ENCODE measurements at places on chromosomes 12 and 14.

DNA sequence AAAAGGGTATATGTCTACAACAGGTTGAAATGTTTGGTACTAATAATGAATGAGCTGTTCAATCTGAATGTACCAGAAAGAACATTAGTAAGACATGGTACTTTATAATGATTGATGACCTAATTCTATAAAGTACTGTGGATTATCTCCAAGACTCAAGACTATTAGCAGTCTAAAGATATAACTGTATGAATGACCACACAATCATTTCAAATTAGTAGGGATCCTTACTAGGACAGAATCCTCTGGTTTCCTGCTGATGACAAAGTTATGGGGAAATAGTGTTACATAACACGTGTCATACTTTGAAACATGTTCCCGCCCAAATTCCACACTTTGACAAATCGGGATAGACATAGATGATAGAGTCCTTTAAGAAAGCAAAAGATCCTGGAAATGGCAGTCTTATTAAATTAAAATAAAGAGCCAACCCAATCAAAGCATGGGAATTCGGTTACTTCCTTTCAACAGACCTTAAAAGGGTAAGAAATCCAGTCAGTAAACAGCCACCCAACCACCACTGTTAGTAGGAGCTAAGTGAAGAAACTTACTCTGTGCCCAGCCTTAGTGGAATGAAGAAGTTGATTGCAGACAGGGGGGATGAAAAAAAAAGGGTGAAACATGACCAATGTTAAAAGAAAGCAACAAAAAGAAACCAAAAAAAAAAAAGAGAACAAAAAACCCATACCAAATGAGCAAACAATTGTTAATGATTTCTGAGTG is 2.8 kb downstream of the VPS29 start:
- no peak for DNase-seq

GRCh38 chr14:70896981-70897380 is 10.3 kb upstream of the PCNX1 start:
- no peak for DNase-seq

DNA sequence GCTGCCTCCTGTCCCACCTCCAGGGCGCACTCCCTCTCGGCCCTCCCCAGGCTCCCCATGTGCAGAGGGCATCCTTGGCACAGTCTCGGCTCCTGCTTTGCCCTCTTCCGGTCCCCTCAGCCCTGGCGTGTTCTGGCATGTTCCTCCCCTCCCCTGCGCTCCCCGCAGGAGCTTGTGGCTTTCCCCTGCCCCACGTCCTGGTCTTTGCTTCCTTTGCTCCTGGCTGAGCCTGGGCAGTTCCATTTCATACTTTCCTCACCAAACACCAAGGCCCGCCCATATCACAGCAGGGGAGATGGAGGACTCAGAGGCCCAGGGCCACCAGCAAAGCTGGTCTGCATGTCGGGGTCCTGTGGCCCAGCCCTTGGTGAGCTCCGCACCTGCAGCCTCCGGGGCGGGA is 56.0 kb downstream of the FBRSL1 start:
- DNase-seq, result no peak

DNA sequence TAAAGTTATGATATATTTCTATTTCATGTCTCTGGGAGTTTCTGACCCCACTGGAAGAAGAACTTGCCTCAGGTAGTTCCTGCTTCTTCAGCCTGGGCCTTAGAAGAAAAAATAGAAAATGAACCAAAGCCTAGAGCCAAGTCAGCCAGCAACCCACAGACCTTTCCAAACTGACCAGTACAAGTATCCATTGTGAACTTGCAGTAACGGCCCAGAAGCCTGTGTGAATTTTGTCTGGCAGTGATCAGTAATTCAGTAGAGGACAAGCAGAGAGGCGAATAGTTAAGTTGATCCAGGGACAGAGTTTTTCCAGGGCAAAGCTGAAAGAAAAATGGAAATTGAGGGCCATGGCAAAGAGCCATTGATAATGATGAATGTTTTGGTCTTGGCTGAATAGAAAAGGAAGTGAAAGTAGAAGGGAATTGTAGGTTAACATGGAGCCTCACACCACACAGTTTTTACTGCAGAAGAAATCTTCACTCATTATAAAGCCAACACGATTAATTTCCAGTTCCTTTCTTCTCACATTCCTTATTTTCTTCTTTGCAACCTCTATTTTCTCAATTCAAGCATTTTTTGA is 311.8 kb downstream of the BTG1 start:
- no peak for DNase-seq

GRCh38 chr14:29463727-29464395 is 463.8 kb downstream of the PRKD1 start:
- no peak for DNase-seq

DNA sequence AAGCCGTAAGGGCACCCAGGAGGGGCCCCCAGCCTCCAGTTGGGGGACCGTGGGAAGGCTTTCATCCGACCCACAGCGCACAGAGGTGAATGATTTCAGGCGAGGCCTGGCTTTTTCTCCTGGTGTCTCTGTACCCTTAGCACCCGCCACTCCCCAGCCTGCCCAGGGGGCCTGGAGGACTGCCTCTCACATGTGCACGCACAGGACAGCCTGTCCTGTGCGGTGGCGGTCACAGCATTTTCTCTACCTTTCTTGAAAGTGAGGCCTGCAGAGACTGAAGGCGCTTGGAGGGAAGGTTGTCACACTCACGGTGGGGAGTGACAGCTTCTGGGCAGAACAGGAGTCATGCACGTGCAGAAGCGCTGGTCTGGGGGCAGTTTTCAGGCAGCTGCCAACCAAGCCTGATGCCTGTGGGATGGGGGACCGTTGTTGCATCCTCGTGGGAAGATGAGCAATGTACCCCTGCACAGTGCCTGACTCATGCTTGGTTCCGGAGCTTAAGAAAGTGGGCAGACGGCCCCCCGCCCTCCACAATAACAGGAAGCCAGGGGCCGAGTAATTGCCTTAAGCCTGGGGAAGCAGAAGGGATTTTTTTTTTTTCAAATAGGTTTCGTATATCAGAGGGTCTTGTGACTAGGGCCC is 148.1 kb downstream of the TSPAN9 start:
- DNase-seq, result no peak

DNA sequence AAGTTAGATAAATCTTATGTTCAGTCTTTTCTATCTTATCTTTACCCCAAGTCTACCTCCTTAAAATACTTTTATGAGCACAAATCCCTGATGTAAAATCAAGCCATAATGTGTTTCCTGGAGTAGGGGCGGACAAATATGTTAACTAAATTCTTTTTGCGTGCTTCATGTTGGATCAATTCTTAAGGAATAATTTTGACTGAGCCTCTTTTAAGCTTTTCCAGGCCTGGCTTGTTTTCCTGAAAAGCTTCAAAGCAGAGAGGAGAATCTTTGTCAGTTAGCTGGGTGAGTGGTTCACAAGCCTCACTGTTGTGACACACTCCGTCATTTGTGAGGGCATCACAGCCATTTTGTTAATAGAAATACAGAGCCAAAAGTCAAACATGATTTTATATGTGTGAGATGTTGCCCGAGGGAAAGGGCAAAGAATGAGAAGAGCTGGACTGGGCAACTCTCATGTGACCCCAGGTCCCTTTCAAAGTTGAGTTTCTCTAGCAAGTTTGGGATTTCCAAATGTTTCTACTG is 468.9 kb downstream of the RGS6 start:
- no peak for DNase-seq

GRCh38 chr14:86780876-86781510 is 1212.0 kb downstream of the GALC start:
- no peak for DNase-seq

GRCh38 chr12:26128168-26128567 is 3.3 kb upstream of the BHLHE41 start:
- no peak for DNase-seq

DNA sequence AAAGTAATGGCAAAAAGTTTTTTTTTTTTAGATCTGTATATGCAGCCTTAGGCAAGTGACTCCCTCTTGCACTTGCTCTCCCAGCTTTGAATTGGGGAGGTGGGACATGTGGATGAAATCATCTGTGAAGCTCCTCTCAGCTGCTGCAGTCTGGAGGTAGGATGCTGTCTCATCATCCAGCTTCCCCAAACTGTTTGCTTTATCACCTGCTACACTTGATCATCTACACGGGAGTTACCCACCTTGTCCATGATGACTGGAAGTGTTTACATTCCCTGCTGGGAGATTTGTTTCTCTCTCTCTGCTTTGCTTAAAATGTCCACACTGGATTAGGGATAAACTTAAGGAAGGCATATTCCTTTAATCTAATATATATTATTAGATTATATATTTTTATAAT is 8.5 kb upstream of the FGF23 start:
- no peak for DNase-seq

- DNase-seq, result no peak
These were observed 242.9 kb downstream of the GLT1D1 start for GRCh38 chr12:129096184-129096583.

- DNase-seq, result no peak
These were observed 44.1 kb upstream of the DYNC1H1 start for GRCh38 chr14:101920271-101920670.

GRCh38 chr12:18340786-18341185 is 79.5 kb downstream of the PIK3C2G start:
- no peak for DNase-seq

GRCh38 chr12:53034459-53034858 is 15.4 kb upstream of the TNS2 start:
- no peak for DNase-seq

DNA sequence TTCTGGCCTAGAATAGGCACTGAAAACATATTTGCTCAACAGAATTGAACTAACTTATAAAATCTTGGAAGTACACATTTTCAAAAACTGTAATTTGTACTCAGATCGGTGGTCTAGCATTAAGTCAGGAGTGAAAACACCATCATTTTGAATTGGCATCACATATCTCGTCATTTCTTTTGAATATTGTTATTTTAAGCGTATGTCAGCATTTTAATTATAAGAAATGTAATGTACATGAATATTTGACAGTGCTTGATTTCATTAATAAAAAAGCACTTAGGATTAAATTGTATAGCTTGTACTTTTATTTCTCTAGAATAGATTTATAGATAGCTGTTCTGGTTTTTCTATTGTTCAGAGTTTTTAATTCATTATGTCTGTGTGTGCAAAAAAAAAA is 892.2 kb downstream of the BCL11B start:
- no peak for DNase-seq

GRCh38 chr14:100640471-100641273 is 53.5 kb upstream of the BEGAIN start:
- no peak for DNase-seq

DNA sequence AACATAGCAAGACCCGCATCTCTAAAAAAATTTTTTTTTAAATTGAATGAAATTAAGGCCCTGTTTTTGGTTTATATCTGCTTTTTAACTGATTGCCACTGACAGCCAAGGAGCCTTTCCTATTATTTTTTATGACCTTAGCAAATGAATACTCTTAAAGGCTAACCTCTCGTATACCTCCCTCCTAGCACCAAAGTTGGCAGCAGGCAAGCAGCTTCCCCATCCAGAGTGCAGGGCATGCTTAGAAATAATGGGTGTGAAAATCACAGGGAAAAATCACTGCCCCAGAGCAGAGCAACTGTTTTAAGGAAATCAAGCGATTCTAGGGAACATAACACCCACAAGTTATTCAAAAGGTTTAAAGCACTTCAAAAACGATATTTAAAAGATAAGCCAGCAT is 20.7 kb downstream of the HAL start:
- no peak for DNase-seq

- DNase-seq, result peak; percentile 69
These were observed 133.5 kb downstream of the KCNK10 start for GRCh38 chr14:88189417-88190191.

DNA sequence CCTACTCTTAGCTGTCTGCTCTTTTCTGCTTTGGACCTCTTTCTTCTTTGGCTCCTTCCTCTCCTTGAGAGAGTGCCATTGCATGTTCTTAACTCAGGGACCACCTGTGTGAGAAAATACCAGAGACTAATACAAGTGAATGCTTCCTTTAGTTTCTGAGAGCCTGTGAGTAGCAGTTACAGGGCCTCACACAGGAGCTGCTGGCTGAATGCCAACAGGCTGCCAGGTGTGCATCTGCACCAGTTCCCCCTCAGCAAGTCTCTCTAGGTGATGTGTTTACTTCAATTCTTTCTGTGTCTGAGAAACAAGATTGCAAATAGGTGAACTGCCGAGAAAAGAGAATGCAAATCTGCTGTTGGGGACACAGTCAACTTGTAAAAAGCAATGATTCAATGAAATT is 108.2 kb downstream of the STXBP6 start:
- no peak for DNase-seq

DNA sequence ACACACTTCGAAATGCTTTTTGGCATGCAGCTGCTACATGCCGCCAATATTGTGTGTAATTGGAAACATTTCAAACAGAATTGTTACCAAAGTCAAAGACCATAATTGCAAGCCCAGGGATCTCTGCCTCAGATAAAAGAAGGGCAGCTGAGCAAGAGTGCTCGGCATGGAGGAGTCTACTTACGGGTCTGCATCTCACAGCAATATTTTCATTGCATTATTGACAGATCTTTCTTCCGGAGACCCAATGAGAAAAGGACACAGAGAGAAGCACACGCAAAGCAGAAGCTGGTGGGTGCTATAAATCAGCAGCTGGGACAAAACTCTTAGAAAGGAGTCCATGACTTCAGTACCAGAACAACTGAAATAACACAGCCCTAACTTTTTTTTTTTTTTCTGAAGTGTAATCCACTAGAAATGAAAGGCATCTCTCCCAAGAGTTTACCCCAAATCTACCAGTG is 4.9 kb downstream of the PRICKLE1 start:
- no peak for DNase-seq

GRCh38 chr12:48037267-48037915 is 33.1 kb upstream of the COL2A1 start:
- no peak for DNase-seq

DNA sequence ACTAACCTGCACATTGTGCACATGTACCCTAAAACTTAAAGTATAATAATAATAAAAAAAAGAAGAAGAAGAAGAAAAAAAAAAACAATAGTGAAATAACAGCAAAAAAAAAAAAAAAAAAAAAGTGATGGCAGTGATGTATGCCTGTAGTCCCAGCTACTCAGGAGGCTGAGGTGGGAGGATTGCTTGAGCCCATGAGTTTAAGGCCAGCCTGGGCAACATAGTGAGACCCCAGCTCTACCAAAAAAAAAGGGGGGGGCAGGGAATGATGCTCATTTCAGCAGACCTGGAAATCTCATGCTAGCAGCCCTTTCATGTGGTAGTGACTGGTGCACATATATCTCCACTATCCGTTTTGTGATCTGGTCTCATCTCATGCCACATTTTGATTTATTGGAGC is 20.8 kb downstream of the TRAFD1 start:
- no peak for DNase-seq

- DNase-seq, result no peak
These were observed 696.1 kb downstream of the DIO2 start for GRCh38 chr14:79515158-79515557.

DNA sequence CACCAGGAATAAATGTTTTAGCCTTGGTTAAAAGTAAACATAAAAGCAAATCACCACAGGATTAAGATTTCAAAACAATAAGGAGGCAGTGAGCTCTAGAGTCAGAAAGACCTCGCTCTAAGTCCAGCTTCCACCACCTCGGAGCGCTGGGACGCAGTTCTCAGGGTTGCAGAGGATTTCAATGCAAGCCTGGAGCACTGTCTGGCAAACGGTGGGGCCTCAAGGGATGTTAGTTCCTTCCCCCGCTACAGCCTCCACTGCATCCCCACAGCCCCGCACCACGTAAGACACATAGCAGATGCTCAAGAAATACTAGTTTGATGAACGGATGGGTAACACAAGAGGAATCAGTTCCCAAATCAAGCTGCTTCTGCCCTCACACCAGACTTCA is 39.3 kb upstream of the TMCC3 start:
- DNase-seq, result no peak
